ENCODE measurements at places on chromosomes 6 and 20. TPM values are rescaled to one million over a fixed set of nuclear protein-coding genes. Genes with fewer than 3 reads are reported as not detected.

MRPL2 gene
- 39.0 TPM for polyA plus RNA-seq

DNA sequence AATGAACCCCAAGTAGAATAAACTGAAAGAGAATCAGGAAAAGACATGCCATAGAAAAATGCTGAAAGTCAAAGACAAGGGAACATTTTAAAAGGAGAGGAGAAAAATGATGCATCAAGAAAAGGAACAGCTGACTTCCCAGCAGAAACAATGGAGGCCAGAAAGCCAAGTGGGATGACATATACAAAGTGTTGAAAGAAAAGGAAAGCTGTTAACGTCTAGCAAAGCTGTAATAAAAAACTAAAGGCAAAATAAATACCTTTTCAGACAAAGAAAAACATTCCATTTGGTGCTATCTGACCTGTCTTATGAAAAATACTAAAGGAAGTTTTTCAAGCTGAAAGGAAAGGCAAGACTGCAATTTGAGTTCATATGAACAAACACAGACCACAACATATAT is 34.1 kb upstream of the PDE10A start:
- no peak for DNase-seq

GRCh38 chr6:80793411-80793810 is 686.9 kb downstream of the BCKDHB start:
- DNase-seq: no peak

DNA sequence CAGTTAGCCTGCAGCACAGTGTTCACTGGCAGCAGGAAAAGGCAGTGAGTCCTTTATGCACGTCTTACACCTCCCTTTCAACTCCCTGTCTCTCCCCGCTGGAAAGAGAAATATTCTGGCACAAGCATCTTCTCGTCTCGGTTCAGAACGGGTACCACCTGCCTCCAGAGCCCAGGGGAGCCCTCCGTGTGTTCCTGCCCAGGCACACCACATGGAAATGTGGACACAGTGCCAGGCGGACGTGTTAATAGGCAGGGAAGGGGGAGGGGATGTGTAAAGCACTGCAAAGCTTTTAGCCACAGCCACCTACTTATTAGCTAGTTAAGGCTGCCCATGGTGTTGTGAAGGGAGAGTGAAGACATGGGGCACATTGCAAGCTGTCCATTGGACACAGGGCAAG is 219.7 kb downstream of the FARS2 start:
- DNase-seq: no peak

DNA sequence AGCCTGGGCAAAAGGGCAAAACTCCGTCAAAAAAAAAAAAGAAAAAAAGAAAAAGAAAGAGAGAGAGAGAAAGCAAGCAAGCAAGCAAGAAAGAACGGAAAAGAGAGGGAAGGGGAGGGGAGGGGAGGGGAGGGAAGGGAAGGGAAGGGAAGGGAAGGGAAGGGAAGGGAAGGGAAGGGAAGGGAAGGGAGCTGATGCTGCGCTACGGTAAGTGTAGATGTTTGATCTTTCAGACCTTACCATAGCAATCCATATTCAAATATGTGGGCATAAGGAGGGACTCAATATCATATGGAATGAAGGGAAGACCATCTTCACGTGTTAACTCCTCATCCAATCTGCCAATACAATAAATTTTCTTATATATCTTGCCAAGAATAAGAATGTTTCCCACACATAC is 11.9 kb downstream of the DPPA5 start:
- DNase-seq: no peak

GRCh38 chr20:40016890-40017289 is 672.1 kb downstream of the MAFB start:
- no peak for DNase-seq

DNA sequence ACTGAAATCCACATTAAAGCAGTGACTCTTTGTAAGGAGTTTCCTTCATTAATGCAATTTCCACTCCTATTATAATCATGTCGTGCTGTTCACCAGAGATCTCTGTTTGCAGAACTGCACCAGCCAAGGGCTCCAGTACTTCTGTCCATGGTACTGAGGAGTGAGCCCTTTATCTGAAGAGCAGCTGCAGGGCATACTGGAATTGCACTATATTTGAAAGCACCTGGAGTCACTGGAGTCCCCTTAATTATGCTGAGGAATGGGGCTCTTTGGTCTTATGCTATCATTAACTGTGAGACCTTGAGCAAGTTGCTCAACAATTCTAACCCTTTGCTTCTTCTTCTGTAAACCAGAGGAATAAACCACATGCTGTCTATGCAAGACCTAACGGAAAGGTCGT is 61.7 kb upstream of the NUP153 start:
- peak; percentile 12 for DNase-seq

DNA sequence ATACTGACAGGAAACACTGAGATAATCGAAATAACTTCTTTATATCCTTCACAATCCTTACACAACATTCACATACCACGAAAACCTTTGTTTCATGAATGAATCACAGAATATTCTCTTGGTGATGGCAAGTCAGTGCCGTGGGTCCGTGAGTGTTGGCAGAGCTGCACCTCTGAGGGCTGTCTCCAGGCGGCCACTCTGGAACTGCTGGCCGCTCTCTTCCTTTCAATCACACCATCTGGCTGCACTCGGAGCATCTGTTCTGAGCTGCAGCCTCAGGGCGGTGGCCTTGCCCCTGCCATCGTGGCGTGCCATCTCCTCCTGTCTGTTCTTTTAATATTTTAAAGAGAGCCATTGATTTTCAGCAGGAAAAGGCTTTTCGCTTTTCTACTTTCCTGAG is 129.4 kb upstream of the AFDN start:
- no peak for DNase-seq

GRCh38 chr6:156598855-156599180 is 178.4 kb upstream of the ARID1B start:
- no peak for DNase-seq

- DNase-seq: no peak
These were observed 25.9 kb downstream of the EDEM2 start for GRCh38 chr20:35121186-35121585.

- DNase-seq: no peak
These were observed 240.4 kb upstream of the SULF2 start for GRCh38 chr20:48025661-48026060.

TCEA2 gene
- 44.0 TPM for polyA plus RNA-seq

GRCh38 chr6:105136431-105137350 is 43.1 kb downstream of the POPDC3 start:
- DNase-seq: peak; percentile 57

DNA sequence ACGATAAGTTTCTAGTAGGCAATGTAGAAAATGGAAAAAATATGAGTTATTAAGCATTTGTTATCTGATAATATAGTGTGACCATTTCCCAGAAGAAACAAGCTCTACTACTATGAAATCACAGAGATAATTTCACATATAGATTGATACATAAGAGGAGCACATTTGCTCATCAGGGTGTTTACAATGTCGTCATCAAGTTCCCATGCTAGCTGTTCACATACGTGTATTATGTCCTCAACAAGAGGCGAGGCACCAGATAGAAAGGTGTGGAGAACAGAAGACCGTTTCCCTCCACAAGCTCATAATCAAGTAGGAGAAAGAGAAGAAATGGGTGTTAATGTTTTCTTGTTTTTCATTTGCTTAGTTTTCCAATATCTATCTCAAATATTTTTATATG is 326.1 kb upstream of the ARID1B start:
- no peak for DNase-seq

BPIFA1 gene
- not detected for polyA plus RNA-seq

APOBEC2 gene
- polyA plus RNA-seq: 143 TPM

Measured in muscle of arm (tissue), 14 donors.